Inflammatory macrophage treated with lipopolysaccharide for 4 hours (primary cell): ENCODE measurements at places on chromosomes 2 and 18.

DNA sequence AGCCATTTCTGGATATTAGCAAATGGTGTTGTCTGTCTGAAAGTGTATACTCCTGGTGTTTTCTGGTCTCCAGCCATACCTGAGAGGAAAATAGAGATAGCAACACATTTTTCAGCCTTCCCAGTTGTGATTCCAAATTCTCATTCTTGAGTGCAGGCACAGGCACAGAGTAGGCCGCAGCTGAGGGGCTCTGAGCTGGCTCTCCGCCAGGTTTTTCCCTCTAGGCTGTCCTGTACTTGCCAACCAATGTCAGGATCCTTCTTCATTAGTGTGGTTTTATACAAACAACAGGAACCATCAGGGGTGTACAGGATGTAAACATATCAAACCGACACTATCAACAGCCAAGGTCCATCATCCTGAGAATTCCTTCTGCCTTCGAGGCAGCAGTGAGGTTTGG, 1733.6 kb upstream of the CELF4 start:
- no peak for DNase-seq

DNA sequence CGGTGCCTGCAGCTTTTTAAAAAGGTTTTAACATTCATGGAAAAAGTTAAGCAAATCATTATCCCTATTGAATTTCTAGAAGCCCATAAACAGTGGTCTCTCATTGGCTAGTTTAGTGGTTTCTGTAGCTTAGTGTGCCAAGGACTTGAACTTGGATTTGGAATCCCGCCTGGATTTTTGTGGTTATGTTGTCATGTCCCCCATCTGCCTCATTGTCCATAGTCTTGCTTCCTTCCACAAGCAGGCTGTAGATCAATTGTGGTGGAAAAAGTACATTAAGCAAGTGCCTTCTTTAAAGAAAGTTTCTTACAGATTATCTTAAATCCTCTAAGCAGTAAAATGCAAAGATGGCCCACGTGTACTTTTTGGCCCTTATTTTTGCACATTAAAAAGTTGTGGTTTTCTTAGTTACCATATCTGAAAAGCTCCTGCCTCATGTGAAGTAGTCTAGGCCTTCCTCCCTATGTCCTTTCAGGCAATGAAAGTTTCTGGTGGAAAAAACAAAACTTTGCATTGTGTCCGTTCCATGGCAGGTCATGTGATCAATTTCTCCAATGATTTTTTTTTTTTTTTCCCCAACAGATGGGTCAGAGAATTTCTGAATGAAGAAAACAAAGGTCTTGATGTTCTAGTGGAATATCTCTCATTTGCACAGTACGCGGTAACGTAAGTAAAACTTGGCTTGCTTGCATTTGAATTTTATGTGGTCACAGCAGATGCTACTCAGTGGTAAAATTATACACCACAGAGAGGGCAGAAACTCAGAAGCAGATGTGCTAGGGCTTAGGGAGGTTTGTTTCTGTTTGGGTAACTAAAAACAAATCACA, 158.9 kb downstream of the PRPF40A start:
- no peak for DNase-seq

DNA sequence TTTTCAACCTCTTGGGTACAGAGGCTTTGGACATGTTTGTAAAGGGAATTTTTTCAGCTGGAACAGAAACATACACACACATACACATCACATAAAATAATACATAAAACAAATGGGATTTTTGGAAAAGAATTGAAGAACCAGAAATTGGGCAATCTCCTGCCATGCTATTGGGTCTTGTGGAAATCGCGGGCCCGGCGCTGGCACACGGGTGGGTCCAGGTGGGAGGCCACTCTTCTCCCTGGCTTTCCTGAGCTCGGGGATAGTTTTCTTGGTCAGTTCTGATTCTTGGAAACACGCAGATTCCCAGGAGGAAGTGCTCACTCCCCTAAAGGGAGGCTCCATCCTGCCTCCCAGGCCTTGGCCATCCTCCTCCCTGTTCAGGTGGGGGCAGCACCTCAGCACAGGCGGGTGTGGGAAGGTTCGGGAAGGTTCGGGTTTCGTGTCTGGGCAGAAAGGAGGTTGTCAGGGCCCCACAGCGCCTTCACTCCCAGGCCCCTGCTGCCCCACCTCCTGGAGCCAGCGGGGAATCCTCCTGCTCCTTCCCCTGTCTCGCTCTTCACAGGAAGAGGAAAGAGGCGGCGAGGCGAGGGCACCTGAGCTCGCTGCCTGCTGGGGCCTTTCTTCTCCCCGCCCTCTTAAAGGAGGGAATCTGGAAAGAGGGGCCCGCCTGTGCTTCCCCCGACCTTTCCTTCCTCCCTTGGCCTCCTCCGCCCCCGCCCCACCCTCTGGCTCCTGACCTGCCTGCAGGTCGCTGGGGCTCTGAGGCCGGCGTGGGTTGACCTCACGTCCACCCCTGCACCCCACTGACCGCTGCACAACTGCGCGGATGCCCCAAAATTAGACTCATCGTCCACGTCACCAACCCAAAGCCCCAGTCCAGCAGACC, 97.8 kb upstream of the PXDN start:
- DNase-seq = no peak

GRCh38 chr18:31892936-31893335, 50.0 kb downstream of the TRAPPC8 start:
- no peak for DNase-seq

GRCh38 chr2:193695367-193695766, 1500.6 kb upstream of the TMEFF2 start:
- DNase-seq = no peak

GRCh38 chr2:224287531-224287930, 114.4 kb downstream of the FAM124B start:
- no peak for DNase-seq

DNA sequence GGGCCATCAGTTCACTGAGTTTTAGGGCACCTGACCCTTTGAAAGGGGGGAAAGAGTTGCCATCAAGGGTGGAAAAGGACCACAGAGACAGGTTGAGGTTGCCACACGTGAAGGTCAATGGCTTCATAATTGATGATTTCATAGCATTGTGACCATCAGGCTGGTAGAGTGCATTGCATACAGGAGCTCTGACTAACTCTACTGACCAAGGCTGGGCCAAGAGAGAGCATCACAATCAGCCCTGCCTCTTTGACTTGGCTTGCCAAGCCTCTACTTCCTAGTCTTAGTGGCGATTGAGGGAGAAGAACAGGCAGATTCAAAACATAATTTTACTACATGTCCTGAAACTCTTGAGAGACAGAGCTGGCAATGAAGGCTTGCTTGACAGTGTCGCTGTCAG, 5.8 kb upstream of the TNP1 start:
- no peak for DNase-seq

- DNase-seq = no peak
These were observed 135.2 kb downstream of the RDH14 start for GRCh38 chr2:18425210-18425703.

DNA sequence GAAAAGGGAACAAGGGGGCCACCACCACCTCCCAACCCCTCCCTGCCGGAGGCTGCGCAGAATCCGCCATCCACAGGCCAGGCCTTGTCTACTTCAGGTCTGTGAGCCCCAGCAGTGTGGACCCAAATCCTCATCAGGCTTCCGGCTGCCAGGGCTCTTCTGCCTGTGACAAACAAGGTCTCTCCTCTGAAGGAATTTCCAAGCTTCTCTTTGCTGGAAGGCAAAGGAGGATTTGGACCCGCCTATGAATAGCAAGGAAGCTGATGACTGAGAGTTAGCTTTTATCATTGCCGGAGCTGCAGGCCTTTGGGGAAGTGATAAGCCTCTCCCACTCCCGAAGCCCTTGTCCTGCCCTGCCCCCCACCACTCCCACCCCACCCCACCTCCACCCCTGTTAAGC, 93.7 kb upstream of the SH3BP4 start:
- no peak for DNase-seq
